Calu3 (cell line): ENCODE measurements at places on chromosomes 3 and 15.

DNA sequence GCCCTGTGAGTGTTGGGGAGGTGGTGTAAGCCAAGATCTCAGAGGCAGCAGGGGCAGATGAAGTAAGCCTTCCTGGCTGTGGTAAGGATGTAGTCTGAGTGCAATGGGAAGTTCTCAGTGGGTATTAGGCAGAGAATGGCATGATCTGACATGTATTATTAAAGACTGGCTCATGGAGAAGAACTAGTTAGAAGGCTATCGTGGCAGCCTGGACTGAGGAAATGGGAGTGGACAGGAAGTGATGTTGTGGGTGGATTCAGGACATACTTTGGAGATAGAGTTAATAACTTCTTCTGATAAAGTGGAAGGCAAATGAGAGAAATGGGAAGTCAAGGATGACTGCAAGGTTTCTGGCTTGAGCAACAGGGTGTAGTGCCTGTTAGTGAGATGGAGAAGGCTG is 250.9 kb upstream of the CFAP20DC start:
- DNase-seq = no peak

GRCh38 chr15:23877502-23878412 is 190.7 kb upstream of the NDN start:
- DNase-seq = no peak

GRCh38 chr15:87736401-87736800 is 520.1 kb downstream of the NTRK3 start:
- no peak for DNase-seq

DNA sequence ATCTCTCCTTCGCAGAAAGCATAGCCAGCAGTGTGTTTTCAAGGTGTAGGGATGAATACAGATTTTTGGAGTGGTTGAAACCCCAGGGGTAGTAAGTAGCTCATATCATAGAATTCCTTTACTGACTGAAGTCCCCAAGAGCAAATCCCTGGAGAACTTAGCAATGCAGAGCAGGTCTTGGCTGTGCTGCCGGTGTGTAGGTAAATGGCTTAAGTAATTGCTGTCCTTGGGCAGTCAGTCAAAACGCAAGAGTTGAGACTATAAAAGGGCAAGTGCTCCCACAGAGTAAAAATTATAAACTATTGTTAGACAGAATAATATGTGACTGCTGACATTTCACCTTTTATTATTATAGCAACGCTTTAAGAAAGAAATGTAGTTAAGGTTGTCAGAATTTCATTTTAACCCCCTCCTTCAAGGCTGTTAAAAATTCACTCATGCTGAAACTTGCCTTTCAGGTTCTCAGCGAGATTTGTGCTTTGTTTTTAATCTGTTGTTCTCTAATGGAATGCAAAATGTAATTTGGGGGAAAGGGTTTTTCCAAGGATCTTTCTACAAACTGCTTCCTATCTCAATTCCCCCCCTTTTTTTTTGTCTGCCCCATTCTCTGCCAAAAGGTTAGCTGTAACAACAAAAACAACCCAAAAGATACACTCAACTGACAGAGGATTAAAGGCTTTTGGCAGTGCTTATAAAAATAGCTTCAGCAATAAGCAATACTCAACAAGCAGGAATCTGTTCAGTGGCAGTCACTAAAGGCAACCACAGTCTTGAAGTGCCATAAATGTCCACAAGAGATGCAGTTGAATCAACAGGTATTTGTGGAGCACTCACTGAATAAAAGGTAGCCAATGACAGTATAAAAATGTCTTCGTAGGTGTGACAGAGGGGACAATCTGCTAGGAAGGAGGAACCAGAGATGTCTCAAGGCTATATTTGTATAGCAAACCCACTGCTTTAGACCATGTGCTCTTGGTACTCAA is 105.3 kb downstream of the THRB start:
- no peak for DNase-seq

DNA sequence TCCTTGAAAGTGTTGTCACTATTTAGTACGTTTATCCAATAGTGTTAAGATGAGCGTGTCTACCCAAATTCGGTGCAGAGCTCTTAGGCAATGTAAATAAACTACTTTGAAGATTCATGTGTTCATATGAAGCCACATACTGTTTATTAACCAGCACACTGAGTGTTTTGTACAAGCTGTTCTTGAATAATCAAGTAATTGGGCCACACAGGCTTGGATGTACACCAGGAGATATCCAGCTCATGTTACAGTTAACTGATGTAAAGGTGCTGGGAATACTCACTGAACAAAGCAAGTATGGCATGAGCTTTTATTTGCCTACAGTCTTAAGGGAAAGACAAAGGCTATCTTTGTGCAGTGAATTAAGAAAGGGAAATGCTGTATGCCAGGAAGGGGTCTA is 632 bp upstream of the DHX36 start:
- no peak for DNase-seq
